ENCODE measurements at places on chromosomes 2 and 18.

DNA sequence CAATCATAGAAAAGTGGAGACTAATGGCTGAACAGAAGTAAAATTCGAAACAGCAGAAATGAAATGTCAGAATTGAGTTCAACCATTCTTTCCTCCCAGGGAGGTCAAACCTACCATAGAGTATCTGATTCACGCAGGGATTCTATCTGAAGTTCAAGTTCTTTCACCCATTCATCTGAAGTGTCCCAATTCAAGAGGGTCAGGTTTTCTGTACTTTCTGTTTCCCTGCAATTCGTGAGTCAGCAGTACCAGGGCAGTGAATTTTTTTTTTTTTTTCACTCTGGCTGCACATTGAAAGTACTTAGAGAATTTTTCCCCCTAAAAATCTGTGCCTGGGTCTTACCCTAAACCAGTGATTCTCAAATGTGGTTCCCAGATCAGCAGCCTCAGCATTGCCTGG lies 40.9 kb upstream of the CCDC88A start:
- no peak for DNase-seq

DNA sequence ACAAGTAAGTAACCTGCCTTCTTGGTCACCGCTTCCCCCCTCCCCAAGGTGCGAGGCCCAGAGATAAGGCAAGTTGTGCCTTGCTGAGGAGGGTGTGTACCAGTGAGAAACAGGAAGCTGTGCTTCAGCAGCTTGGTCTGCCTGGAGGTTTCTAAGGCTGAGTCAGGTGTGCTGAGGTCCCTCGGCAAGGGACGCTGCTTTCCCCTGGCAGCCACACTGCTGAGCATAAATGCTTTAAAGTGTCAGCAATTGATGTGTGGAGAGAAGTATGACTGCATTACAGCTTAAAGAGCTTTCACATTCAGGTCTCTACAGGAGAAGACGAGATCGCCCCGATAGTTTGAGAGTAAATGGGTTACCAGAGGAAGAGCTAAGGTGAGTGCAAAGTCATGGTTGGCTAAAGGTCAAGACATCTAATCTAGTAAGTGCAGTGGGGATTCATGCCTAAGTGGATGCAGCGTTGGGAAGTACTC lies 86.9 kb downstream of the LIMS1 start:
- no peak for DNase-seq

- no peak for DNase-seq
Observed at GRCh38 chr2:24337890-24338289, 22.4 kb downstream of the ITSN2 start.

DNA sequence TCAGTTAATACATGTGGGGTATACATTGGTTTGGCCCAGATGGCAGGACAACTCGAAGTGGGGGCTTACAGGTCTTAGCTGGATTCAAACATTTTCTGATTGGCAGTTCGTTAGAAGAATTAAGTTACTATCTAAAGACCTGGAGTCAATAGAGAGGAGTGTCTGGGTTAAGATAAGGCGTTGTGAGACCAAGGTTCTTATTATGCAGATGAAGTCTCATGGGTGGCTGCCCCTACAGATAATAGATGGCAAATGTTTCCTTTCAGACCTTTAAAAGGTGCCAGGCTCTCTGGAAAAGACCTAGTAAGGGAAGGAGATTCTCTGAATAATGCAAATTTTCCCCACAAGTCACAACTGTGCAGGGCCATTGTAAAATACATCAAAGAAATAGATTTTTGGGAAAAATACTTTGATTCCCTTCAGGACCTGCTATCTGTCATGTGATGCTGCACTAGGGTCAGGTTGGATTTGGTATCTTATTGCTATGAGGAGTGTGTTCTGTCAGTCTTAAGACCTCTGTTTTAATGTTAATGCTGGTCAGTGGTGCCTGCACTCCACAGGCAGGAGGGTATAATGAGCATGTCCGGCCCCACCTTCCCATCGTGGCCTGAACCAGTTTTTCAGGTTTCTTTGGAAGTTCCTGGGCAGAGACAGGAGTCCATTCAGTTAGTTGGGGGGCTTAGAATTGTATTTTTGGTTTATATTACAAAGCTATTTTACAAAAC lies 14.3 kb upstream of the MC5R start:
- no peak for DNase-seq

DNA sequence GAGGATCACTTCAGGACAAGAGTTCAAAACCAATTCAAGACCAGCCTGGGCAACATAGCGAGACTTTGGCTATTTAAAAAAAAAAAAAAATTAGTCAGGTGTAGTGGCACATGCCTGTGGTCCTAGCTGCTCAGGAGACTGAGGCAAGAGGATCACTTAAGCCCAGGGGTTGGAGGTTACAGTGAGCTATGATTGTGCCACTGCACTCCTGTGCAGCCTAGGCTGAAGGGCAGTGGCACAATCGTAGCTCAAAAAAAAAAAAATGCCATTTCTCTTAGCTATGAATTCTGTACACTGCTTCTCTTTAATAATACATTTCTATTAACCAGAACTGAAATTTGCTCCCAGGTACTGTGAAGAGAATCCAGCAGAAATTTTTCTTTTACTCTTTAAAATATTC lies 202.8 kb downstream of the DYM start:
- DNase-seq: no peak

GRCh38 chr2:72090781-72091482 lies 56.7 kb downstream of the CYP26B1 start:
- DNase-seq: no peak

DNA sequence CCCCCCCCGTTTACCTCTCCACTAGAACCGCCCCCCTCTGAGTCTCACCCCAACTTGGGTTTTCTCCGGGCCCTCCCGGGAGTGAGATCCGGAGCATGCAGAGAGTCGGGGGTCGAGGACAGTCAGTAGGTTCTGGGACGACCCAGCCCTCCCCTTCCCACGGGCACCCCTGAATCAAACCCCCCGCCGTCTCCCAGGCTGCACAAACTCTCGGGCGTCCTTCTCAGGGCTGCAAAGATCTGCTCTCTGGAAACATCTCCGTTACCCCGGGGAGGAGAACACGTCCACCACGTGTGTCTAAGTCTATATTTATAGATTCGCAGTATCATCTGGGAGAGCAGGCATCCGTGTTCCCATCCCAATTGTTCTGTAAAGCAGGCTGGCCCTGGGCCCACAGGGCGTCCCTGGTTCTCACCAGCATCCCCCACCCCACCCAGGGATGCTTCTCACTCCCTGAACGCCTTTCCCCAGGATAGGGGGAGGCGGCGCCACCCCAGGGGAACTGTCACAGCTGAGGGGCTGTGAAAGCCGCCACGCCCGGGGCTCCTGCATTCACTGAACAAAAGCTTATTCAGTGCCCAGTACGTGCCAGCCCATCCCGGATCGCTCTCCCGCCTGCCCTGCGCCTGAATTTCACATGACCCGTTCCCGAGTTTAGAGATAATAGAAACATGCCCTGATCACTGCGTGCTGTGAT lies 765 bp upstream of the DIPK1C start:
- DNase-seq: no peak

- DNase-seq: no peak
Observed at GRCh38 chr2:85243101-85244072, 84.4 kb downstream of the TGOLN2 start.

DNA sequence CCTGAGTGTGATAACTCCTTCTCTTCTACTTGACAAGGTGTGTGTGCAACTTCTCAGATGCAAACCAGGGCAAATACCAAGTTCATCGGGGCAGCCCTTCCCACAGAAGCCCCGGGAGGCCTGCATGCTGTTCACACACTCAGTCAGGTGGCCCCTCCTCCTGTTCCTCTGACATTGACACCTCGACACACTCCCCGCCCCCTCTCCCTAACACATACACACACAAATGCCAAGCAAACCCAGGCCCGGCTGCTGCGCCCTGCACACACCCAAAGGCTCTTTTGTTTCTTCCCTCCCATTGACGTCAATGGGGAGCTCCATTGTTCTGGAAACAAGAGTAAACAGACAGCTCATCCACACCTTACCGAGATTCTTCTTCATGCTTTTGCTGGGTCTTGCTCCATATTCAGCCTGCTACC lies 1.7 kb upstream of the PER2 start:
- DNase-seq: no peak

GRCh38 chr2:201642086-201642578 lies 1.2 kb downstream of the TMEM237 start:
- DNase-seq: no peak

GRCh38 chr2:22520369-22521288 lies 864.4 kb upstream of the KLHL29 start:
- no peak for DNase-seq

GRCh38 chr2:213500881-213501280 lies 216.6 kb downstream of the SPAG16 start:
- no peak for DNase-seq

DNA sequence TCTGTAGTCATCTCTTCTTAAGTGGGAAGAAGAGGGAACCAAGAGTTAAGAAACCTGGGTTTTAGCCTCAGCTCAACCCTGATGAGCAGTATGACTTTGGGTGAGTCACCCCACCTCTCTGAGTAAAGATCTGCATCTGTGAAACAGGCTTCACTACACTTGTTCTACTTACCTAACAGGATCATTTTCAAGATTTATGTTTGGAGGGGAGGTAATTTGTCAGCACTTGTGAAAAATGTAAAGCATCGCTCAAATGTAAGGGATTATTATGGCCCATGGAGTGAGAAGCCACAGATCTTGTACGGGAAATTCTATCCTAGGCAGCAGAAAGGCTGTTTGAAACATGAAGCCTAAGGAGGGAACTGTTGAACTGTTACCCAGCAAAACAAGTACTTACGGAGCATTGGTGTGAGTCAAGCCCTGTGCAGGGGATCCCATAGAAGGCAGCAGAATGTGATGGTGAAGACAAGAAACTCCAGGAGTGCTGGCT lies 160.6 kb downstream of the PRKCE start:
- no peak for DNase-seq

- DNase-seq: no peak
Observed at GRCh38 chr2:158914066-158914465, 54.4 kb upstream of the TANC1 start.

- no peak for DNase-seq
Observed at GRCh38 chr2:52536929-52537460, 1230.6 kb upstream of the CHAC2 start.

- no peak for DNase-seq
Observed at GRCh38 chr2:190167702-190168101, 105.2 kb upstream of the MSTN start.

GRCh38 chr2:30894498-30895119 lies 87.4 kb upstream of the CAPN13 start:
- no peak for DNase-seq

GRCh38 chr2:138176862-138177439 lies 212.7 kb downstream of the HNMT start:
- no peak for DNase-seq

DNA sequence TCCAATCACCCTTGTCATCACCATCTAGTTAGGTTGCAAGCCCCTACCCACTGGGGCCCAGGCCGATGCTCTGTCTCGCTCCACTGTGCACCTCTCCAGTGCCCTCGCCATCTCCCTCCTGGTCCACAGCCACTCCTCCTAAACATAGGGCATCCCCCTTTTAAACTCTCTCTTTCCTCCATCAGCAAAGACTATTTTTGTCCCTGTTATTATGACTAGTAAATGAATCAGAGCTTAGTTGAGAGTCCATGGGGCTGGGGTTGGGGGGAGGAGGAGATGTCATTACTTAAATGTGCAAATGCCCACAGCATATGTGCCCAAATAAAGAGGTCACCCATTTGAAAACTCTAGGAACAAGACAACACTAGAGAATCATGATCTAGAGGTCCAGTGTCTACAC lies 167.4 kb downstream of the TRABD2A start:
- no peak for DNase-seq

- DNase-seq: no peak
Observed at GRCh38 chr2:46535360-46535759, 56.0 kb downstream of the TMEM247 start.

DNA sequence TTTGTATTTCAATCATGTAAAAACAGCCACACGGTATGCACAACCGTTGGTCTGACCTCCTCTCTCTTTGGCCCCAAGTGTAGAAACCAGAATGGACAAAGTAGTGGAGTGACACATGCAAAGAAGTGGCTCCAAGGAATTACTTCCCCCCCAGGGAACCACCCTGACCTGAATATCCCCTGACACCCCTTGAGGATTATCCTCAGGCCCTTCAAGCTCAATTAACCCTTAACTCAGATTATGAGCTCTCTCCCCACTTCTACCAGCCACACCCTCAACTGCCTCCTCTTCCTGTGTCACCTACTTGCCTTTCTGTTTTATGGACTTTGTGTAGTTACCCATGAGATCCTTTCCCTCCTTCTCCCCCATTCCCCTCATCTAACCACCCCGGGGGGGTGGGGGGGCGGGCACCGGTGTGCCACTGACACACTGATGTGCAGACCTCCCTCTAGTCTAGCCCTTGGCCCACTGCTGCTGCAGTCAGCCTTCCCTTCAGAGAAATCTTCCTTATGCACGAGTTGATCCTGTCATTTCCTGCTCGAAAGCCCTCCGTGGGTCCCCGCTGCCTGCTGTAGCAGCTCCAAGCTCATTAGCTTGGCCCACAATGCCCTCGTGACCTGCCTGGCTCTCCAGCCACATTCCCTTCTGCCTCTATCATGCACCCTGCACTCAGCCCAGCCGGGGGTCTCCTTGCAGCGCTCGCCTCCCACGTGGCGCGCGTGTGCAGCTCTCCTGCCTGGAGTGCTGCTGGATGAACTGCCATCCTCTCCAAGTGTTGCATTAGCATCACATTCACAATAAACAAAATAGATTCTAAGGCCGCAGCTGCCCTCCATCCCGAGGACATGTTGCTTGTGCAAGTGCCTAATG lies 40.1 kb upstream of the TMEM177 start:
- DNase-seq: no peak

DNA sequence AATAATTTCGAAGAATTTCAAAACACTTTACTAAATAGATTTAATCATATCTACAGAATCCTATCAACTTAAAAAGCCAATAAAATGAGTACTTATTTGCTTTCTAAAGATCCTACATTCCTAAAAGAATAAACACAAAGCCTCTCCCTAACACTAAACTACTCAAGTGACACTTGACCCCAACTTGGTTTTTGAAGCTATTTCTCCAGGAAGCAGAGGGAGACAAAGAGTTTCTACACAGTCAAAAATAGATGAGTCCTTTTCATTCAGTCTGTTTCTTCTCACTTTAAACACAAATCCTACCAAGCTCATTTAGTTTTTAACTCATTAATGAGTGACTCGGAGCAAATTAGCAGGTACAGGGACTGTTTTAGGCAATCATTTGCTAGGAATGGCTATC lies 2.1 kb downstream of the ATL2 start:
- DNase-seq: no peak

- no peak for DNase-seq
Observed at GRCh38 chr2:134943540-134943939, 24.9 kb downstream of the CCNT2 start.

DNA sequence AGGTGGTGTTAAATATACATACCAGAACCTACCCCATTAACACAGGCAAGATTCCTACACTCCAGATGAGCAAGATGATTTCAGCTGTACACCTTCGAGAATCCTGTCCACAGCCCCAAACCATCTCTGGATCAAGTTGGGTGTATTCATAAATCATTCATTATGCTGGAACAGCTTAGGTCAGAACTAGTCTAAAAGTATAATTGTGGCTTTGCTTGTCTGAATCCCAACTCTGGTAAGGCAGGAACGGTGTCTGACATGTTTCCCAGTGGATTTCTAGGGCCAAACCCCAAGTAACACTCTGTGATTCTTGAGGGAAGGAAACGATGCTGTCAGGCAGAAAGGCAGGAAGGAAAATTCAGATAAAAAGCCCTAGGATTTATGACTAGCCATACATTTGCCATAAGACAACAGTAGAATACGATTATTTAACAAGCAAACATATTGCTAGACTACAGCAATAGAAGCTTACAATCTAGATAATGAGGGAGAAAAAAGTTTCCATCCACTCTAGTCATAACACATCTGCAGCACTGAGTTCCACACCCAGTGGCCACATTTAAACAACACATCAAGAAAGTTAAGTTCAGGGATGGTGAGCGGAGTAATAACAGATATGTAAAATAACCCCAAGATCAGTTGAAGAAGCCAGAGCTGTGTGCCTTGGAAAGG lies 444.8 kb downstream of the RND3 start:
- no peak for DNase-seq

Measured in GOT3 (cell line).